ENCODE measurements at places on chromosomes 5 and 9. TPM values are rescaled to one million over a fixed set of nuclear protein-coding genes. Genes with fewer than 3 reads are reported as not detected.

Gene WNK2
- polyA plus RNA-seq, result 4.2 TPM

Gene MOB3B
- polyA plus RNA-seq, result 19.1 TPM

Gene NEURL1B
- polyA plus RNA-seq, result 32.4 TPM

Gene TEK
- 33.0 TPM for polyA plus RNA-seq

GRCh38 chr5:143572671-143573070 lies 169.2 kb upstream of the NR3C1 start:
- DNase-seq, result no peak

GRCh38 chr9:78609450-78609849 lies 312.5 kb downstream of the PSAT1 start:
- no peak for DNase-seq

DNA sequence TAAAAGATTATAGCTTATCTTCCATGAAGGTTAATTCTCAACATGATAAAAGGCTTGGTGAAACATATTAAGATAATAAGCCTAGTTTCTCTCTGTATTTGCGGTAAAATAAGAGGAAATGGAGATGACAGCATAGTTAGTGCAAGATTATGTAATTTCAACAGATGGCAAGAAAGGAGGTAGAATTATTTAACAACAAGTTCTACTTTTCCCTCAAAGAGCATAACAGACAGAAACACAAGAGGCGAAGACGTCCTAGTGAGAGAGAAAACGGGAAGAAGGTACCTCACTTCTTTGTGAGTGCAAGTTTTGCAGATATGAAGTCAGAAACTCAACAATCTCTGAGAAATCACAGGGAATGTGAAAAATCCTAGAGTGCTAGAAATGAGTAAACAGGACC lies 144.8 kb upstream of the ADCY2 start:
- DNase-seq, result no peak

DNA sequence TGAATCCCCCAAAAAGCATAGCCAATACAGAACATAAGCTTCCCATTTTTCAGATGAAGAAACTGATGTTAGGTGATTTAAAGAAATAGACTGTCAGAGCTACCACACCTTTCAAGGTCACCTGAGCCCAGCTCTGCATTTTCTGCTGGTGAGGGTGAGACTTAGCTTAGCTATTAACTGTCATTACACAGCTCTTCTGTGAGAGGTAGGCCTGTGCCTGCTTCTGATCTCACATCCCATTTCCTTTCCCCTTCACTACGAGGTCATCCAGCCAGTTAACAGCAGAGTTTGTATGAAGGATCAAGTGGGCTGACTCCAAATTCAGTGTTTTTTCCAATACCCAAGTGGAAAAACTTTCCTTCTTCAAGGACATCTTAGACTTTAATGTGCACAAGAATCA lies 528.6 kb upstream of the CLINT1 start:
- DNase-seq, result no peak

GRCh38 chr9:91150998-91151717 lies 210.6 kb downstream of the AUH start:
- DNase-seq, result no peak

DNA sequence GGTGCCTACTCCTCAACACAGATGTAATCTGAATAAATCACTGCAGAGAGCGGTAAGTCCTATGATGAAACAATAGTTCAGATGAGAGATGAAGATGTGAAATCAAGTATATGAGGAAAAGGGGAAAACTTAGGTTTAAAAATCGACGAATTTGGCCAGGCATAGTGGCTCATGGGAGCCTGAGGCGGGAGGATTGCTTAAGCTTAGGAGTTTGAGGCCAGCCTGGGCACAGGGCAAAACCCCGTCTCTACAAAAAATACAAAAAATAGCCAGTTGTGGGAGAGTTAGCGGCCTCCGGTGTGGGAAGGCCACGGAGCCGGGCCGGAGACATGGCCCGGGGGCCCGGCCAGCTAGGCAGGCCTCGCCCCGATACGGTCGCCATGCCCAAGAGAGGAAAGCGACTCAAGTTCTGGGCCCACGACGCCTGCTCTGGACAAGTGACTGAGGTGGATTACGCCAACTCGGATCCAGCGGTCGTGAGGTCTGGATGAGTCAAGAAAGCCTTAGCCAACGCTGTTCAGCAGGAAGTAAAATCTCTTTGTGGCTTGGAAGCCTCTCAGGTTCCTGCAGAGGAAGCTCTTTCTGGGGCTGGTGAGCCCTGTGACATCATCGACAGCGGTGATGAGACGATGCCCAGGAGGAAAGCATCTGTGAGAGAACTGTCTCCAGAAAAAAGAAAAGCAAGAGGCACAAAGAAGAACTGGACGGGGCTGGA lies 62.8 kb upstream of the SUB1 start:
- no peak for DNase-seq

DNA sequence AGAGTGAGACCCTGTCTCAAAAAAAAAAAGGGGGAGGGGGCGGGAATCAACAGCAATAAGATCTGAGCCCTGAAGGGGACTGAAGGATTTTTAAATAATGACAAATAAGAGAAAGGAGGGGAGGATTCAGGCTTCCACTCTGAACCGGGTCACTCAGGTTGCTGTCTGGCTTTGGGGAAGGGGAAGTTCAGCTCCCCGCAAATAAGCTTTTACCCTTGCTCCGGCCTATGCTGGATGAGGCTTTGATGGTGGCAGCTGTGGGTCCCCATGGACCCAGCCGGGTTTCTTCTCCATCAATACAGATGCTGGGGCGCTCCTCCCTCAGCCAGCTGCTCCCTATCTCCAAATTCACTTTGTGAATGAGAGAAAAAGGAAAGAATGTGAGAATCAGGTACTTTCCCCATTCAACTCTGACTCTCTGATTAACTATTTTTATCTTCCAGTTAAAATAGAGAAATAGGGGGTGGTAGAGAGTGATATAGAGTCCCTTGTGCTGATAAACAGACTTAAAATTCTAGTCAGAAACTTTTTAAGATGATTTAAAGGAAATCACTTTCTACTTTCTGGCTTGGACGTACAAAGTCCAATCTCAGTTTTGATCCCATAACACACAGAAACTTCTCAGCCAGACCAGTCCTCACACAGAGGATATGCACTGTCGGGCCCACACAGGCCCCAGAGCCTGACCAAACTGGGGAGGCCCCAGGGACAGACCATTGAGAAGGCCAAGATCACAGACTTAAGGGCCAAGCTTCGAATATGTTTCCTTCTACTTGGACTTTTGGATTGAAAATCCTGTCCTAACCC lies 39.6 kb downstream of the C5orf15 start:
- DNase-seq, result no peak

GRCh38 chr5:158923799-158924551 lies 175.7 kb downstream of the EBF1 start:
- no peak for DNase-seq

DNA sequence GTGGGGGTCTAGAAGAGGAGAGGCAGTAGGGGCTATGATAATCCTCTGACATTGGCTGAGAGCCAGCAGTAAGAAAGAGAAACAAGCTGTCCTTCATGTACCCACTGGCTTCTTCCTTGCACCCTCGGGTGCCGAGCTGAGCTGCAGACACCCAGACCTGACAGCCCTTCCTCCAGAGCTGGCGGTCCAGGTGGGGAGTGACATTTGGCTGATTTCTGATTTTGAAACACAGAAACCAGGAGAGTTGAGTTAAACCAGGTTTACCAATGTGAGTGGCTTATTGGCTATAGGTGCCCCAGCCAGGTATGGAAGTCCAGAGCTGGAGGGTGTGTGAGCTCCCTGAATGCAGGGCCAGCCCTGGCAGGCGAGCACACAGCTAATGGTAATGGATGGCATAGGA lies 59.2 kb downstream of the GADD45G start:
- DNase-seq, result no peak

Data from right lung (tissue), 10 donors.